H9 (cell line): ENCODE measurements at places on chromosomes 2 and 18.

GRCh38 chr2:45857867-45858520 lies 206.5 kb downstream of the PRKCE start:
- DNase-seq = no peak

- no peak for DNase-seq
These were observed 2.1 kb upstream of the HES6 start for GRCh38 chr2:238241970-238242369.

DNA sequence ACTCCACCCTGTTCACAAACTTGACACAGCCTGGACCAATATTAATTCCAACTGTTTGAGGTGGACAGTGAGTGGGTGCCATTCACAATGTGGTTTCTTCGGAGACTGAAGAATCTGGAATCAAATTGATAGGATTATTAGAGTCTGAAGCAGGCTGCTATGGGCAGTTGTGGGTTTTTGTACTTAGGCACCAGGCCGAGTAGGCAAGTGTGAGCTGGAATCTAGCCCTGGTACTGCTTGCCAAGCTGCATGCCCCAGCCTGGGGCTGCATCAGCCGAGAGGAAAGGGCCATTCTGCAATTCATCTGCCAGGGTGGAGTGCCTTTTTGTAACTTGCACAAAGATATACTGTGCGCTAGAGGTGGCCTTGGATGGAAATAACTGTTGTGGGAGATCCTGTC lies 654.7 kb upstream of the FANCL start:
- DNase-seq = no peak

- DNase-seq = no peak
These were observed 9.7 kb downstream of the UCN start for GRCh38 chr2:27298391-27299080.

DNA sequence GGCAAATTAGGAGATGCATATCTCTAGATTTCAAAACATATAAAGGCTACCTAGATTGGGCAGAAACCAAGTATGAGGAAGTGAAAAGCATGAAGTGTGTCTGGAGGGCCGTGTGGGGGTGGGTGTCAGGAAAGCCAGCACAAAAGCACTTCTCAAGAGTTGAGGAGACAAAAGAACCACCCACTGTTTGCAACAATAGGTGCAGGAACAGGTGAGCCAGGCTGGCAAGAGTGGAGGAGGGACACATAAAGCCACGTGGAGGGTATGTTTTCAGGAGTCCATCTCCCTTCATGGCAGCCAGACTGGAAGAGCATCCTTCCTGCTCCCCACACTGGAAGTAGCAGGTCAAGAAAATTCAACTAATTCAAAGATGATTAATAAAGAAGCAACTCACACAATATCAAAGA lies 96.4 kb downstream of the CERS6 start:
- DNase-seq = peak; percentile 91

- no peak for DNase-seq
These were observed 402.9 kb upstream of the PKDCC start for GRCh38 chr2:41644936-41645335.

DNA sequence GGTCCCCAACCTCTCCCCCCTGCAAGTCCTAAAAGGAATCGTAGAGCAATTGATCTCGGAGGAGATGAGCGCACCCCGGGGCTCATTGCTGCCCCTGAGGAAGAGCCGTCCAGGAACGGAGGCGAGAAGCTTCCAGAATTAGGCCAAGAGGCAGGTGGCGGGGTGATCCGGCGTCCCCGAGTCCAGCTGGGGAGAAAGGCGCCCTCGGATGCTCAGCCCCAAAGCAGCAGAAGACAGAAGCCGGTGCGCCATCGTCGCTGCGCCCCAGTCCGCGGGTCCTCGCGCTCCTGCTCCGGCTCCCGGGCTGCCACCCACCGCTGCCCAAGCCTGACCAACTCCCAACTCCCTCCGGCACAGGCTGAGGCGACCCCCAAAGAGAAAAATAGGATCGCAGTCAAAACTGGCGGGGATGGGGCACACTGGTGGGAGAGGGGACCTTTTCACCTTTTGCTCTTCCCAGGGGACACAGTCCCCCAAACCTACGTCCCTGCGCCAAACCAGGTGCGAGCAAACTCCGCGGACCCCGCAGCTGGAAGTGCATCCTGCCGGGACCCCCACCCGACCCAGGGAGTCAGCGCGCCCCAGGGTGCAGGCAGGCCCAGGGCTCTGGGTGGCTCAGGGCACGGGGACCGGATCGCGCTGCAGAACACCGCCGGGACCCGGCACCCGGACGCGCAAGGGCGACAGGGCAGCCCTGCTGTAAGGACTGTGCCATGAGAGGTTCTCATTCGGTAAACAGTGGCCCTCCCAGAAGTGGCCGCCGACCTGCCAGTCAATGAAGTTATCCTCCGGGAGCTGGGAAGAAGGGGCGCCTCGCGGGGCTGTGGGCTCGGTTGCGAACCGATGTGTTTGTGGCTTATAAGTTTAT lies 8.4 kb upstream of the MEIS1 start:
- DNase-seq = peak; percentile 59

DNA sequence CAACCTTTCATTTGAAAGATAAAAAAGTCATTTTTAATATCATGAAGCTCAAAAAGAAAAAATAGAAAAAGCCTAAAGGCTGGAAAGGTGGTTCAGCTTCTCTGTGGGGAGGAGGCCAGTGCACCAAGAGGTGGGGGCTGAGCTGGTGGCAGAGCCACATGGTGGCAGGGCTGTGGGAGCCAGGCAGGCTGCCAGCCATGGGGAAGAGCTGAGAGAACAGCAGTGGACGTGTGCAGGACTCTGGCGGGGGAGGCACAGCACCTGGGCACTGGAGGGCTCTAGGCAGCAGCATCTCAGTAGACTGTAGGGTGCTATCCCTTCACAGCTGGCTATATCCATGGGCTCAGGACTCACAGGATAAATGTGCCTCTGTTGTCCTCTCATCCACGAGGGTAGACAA lies 47.8 kb downstream of the STK25 start:
- no peak for DNase-seq

- no peak for DNase-seq
These were observed 118.2 kb upstream of the IL1R2 start for GRCh38 chr2:101873543-101873942.

- no peak for DNase-seq
These were observed 48.9 kb downstream of the PLEKHA3 start for GRCh38 chr2:178529194-178529593.

DNA sequence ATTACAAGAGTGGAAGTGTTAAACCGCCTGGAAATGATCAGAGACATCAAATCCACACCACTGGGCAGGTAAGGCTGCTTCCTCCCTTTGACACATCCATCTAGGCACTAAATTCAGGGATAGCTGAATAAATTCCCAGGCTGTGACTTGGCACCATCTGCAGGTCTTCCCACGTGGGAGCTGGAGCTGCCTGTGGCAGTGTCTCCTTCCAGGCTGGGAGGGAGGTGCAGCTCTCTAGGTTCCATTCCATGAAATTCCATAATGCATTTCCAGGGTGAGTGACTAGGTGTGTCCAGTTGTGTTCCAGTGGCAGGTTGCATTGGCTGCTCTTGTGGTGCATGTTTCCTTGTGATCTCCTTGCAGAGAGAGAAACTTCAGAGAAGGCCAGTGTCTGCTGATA lies 188.9 kb upstream of the CXCR4 start:
- no peak for DNase-seq

GRCh38 chr2:224086226-224086914 lies 47.3 kb upstream of the SERPINE2 start:
- no peak for DNase-seq

DNA sequence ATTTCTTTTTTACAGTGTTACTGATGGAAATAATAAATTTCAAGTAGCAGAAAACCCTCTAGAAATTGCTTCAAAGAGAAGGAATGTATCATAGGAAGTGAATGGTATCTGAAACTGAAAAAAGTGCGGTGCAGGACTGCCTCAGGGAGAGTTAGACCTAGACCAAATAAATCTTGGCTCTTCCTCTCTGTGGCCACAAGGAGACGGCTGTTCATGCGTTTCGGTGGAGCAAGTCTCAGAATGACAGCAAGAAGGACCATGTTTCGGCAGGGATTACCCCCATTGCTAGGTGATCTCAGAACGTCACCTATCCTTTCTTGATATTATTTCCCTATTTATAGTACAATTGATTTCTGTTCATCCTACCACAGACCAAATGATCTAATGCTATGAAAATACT lies 522.3 kb downstream of the SOX11 start:
- DNase-seq = peak; percentile 50

- no peak for DNase-seq
These were observed 49.2 kb downstream of the MYOM1 start for GRCh38 chr18:3170441-3171161.

DNA sequence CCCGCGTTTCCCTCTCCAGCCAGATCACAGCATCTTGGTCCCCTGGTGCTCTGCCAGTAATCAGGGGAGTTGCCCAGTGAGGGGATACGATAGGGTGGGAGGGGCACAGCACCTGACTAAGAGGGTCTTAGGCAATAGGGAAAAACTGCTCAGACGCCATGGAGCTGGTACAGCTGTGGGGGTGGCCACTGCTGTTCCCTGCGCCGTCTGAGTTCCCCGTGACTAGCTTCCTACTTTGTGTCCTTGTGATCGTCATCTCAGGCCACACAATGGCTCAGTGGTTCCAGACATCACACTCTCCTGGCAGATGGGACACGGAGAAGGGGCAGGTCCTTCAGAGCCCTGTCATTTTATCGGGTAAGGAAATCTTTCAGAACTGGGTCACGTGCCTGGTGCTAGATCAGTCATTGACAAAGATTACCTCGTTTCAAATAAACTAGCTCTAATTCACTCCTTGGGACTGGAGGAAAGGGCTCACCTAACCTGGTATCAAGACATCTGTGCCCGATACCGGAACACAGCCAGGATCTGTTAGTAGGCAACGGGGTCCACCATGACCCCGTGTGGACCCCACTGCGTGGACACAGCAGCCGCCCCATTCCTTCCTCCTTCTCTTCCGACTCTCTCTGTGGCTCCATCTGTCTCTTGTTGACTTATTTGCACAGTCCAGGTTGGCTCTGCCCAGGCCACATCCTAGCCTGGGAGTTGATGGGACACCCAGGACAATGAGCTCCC lies 101.6 kb downstream of the PTGR3 start:
- no peak for DNase-seq

DNA sequence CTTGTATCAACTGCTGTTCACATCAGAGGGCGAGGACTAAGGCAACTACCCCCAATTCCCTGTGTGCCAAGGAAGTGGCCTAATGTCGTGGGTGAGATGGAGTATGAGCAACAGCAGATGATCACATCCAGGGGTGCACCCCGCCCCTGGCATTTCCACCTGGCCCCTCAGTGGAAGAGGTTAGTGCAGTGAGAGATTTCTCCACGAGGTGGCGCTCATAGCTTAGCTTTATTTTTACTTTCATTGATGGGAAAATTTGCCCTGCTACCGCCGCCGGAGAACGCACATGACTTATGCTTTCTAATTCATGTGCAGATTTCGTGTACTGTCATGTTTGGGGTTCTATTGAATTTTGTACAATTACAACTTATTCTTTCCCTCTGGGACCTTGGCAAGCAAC lies 470.6 kb upstream of the MEX3C start:
- peak; percentile 68 for DNase-seq

DNA sequence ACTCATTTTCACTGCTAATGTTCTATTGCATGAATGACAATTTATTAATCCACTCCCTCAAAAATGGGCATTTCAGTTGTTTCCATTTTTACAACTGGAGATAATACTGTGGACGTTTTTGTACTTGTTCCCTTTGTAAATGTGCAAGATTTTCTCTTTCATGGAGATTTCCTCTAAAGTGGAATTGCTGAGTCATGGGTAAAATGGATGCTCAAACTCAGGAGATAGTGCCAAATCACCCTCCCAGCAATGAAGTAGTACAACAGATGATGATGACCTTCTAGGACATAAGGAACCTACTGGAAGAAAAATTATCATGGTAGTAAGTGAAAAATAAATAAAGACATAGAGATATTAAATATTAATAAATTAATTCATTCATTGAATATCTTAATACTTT lies 460.8 kb upstream of the CHST9 start:
- no peak for DNase-seq

DNA sequence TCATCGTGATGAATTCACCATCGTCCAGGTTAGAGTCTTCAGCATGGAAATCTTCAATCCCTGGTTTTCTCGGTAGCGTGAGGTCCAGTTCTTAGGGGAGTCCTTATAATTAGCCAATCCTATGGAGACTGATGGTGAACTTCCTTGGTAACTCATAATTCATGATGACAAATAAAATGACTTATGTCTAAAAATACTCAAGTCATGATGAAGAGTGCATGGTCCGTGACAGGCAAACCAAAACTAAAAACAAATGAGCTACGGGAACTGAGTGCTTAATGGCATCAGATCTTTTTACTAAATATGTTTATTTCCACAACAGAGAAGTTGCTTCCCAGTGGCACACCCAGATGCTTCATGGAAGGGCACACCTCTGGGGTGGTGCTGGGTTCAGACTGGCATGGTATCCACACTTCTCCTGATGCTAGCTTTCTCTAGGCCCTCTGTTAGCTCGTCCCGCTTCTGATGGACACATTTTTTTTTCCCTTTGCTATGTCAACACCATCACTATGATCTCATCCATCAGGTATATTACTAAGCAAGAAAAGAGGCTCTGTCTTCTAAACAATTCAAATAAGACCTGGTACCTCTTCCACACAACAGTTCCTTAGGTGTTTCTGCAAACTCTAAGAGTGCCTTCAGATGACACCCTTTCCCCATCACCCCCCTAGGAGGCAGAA lies 92.8 kb upstream of the NEDD4L start:
- no peak for DNase-seq

- DNase-seq = peak; percentile 97
These were observed 35.4 kb downstream of the MYL12B start for GRCh38 chr18:3297025-3297984.

DNA sequence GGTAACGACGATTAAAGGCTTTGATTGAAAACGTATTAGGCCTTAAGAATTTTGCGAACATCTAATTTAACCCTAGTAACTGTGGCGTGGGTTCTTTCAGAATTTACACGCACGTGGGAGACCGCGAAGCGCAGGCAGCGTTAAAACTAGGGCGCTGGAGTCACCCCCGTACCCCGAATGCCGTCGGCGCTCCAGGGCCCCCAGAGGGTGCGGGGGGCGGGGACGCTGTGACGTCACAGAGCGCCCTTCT lies 673 bp upstream of the SMCHD1 start:
- no peak for DNase-seq

- DNase-seq = no peak
These were observed 273.7 kb upstream of the PIK3C3 start for GRCh38 chr18:41681138-41681880.

DNA sequence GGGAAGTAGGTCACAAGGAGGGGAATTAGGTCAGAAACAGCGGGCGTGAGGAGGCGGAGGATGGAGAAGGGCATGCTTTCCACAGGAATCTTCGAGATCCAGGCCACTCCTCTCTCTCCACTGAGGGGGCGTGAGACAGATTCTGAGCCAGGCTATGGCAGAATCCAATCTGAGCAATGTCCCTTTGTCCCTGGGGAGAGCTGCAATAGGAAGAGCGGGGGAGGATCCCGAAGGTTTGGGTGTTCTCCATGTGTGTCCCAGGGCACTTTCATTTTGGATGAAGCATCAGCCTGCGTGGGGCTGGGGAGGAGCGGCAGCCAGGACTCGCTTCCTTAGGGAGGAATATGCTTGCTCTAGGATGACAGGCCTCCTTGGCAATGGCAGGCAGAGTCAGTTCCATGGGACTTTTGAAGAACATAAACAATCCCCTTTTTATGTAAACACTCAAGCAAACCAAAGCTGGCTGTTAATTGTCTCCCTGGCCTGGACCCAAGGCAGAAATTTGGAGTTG lies 84.0 kb downstream of the LIPG start:
- DNase-seq = no peak
